ENCODE measurements at places on chromosomes 4 and X.

GRCh38 chr4:84499624-84499982 lies 511 bp upstream of the NKX6-1 start:
- DNase-seq = no peak

DNA sequence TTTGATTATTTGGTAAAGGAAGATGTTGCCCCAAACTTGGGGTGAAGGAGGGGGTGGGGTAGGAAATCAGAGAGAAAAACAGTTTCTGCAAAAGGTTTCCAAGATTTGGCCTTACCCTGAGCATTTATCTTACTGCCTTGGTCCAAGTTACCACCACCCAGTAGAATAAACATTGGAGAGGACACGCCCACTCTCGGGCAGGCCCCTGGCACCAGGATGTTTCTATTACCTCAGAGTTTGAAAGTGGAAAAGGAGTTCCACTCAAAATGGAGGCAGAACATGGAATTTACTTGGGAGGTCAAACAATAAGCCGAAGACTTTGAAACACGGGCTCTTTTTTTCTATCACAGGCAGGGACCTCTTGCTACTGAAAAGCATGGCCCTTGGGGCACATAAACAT lies 113.7 kb downstream of the CHRNA9 start:
- no peak for DNase-seq

DNA sequence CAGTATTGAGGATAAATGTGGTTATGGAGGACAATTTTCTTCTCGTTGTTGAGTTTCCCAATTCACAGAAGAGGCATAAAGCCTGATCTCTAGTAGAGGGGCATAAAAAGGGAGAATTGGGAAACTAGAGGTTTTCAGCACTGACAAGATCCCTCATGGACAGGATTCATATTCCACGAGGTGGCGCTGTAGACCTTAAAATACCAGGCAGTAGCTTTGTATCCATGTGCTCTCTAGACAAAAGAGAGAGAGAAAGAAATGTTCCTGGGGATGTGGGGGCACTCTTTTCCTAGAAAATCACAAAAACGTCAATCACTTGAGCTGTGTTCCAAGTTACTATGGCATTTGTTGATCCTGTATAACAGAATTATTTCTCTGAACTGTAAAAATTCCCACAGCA lies 128.3 kb downstream of the MAGEE1 start:
- DNase-seq = no peak

DNA sequence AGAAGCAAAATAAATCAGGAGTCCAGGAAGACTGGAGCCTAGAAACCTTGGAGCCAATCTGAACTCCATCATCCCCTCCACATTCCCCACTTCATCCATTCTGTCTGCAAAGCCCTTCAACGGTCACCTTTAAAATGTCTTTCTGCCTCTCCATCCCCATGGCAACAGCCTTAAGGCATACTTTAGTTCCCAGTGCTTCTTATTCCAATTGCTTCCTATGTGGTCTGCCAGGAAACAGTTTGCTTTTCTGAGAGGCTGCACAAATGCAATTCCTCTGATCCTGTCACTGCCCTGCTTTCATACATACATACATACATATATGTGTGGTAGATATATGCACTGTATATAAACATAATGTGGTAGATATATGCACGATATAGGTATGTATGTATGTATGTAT lies 786 bp upstream of the MAGEH1 start:
- no peak for DNase-seq

GRCh38 chrX:13828392-13828791 lies 11.5 kb upstream of the GPM6B start:
- no peak for DNase-seq

GRCh38 chr4:84879651-84880200 lies 86.8 kb downstream of the WDFY3 start:
- no peak for DNase-seq

DNA sequence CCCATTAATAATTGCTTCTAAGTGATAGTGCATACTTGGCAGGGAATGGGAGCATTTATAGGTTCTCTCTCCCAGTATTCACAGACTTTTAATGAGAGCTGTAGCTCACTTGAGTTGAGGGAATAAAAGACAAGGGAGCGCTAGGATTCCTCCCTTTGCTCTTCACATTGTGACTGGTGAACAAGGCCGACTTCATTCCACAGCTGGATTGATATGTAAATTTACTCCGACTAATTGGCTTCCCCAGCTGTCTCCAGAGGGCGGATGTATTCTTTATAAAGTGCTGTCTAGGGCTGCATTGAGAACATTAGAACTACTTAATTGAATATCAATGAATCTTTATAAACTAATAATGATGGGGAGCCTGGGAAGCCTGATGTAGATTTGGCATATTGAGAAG lies 63.4 kb downstream of the GPR50 start:
- no peak for DNase-seq

- no peak for DNase-seq
Observed at GRCh38 chr4:68724922-68725321, 54.5 kb upstream of the UGT2B15 start.

GRCh38 chr4:173284463-173284862 lies 49.7 kb downstream of the HMGB2 start:
- no peak for DNase-seq

GRCh38 chrX:16851421-16851820 lies 18.7 kb downstream of the RBBP7 start:
- no peak for DNase-seq

DNA sequence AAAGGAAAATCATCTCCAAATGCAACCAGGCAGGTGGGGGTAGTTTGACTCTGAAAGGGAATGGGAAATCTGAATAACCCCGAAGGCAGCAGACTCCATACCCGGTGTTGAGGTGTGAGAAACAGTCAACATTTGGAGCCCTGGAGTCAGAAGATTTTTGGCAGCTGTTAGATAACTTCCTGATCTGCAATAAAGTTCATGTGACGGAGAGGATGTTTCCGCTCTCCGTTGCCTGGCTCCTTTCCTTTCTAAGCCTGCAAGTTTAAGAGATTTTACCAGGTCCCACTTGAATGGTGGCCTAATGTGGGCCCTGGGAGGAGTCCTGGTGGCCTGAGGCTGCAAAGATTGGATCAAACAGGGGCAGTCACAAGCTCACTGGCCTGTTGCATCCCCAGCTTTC lies 27.7 kb downstream of the HAND2 start:
- DNase-seq = no peak

- no peak for DNase-seq
Observed at GRCh38 chr4:138392751-138393308, 150.7 kb upstream of the SLC7A11 start.

Measured in left kidney (tissue), 8 donors.